ENCODE measurements at places on chromosomes 13 and 19. TPM values are rescaled to one million over a fixed set of nuclear protein-coding genes. Genes with fewer than 3 reads are reported as not detected.

Gene KLK8
- not detected for total RNA-seq

Gene MISP3
- 0.14 TPM for total RNA-seq

Gene SERPINE3
- not detected for total RNA-seq

Gene TNNT1
- total RNA-seq = 2.0 TPM

Gene NKPD1
- total RNA-seq = 0.13 TPM

Gene ZNF728
- not detected for total RNA-seq

Gene NDFIP2
- 19.8 TPM for total RNA-seq

Gene TRPM4
- total RNA-seq = 9.8 TPM

Gene MAG
- 0.07 TPM for total RNA-seq

Gene PCDH20
- total RNA-seq = not detected

Gene ZNF99
- total RNA-seq = not detected

Gene TSC22D1
- total RNA-seq = 36.6 TPM

Gene CBARP
- total RNA-seq = 2.2 TPM

Gene CCL25
- total RNA-seq = not detected

Gene CEACAM6
- not detected for total RNA-seq

Gene AKAP11
- 15.2 TPM for total RNA-seq

Gene MYO16
- total RNA-seq = not detected

Gene LRRC25
- not detected for total RNA-seq

Gene C5AR2
- 0.07 TPM for total RNA-seq

Gene NALCN
- total RNA-seq = 5.2 TPM

Gene ZNF536
- not detected for total RNA-seq

Gene PSPC1
- total RNA-seq = 86.8 TPM

Gene FUT2
- total RNA-seq = not detected

Gene CGB2
- not detected for total RNA-seq

Gene LILRA1
- not detected for total RNA-seq

Data from pulmonary artery endothelial cell (primary cell).